CD4-positive, alpha-beta T cell (primary cell): ENCODE measurements at places on chromosomes 4 and X. TPM values are rescaled to one million over a fixed set of nuclear protein-coding genes. Genes with fewer than 3 reads are reported as not detected.

The GUCY1A1 gene
- not detected for total RNA-seq

The FAM149A gene
- 1.1 TPM for total RNA-seq

The GPC3 gene
- 0.25 TPM for total RNA-seq

The GSX2 gene
- not detected for total RNA-seq

The CYSLTR1 gene
- total RNA-seq = 6.6 TPM

The ARHGAP36 gene
- total RNA-seq = not detected

The NONO gene
- total RNA-seq = 472 TPM

The LGI2 gene
- not detected for total RNA-seq

The ASMT gene
- 0.50 TPM for total RNA-seq

The FRMPD4 gene
- total RNA-seq = not detected

The SCML2 gene
- total RNA-seq = 0.30 TPM

The TSPAN6 gene
- 1.1 TPM for total RNA-seq

The RHOXF2 gene
- not detected for total RNA-seq

The PASD1 gene
- total RNA-seq = not detected

The WAS gene
- 63.7 TPM for total RNA-seq

The XKRX gene
- total RNA-seq = 1.9 TPM

The KLHL5 gene
- total RNA-seq = 18.6 TPM

The SLIT2 gene
- not detected for total RNA-seq

The KLHL13 gene
- 0.19 TPM for total RNA-seq

The TMPRSS11A gene
- total RNA-seq = not detected

The PLXNB3 gene
- total RNA-seq = not detected

The ADH7 gene
- not detected for total RNA-seq

The PRPS1 gene
- 66.5 TPM for total RNA-seq

The GAB1 gene
- total RNA-seq = 0.64 TPM

The ZCCHC18 gene
- 2.9 TPM for total RNA-seq

The FNIP2 gene
- 7.7 TPM for total RNA-seq

The AGTR2 gene
- total RNA-seq = not detected

The AKAP14 gene
- total RNA-seq = not detected

The RPGR gene
- total RNA-seq = 18.2 TPM

The EPGN gene
- total RNA-seq = 5.9 TPM

The ETDA gene
- not detected for total RNA-seq

The FAM9B gene
- total RNA-seq = not detected

The PNMA6F gene
- total RNA-seq = not detected

The VEGFC gene
- not detected for total RNA-seq

The CT83 gene
- total RNA-seq = not detected

The LAP3 gene
- 61.6 TPM for total RNA-seq

The NSDHL gene
- 2.7 TPM for total RNA-seq

The RRH gene
- not detected for total RNA-seq

The PHKA1 gene
- 0.39 TPM for total RNA-seq

The SSX4 gene
- total RNA-seq = not detected

The GLRA3 gene
- not detected for total RNA-seq
